ENCODE measurements at places on chromosomes 1 and 21.

- DNase-seq: no peak
These were observed 43.4 kb upstream of the NBPF3 start for GRCh38 chr1:21396516-21396915.

DNA sequence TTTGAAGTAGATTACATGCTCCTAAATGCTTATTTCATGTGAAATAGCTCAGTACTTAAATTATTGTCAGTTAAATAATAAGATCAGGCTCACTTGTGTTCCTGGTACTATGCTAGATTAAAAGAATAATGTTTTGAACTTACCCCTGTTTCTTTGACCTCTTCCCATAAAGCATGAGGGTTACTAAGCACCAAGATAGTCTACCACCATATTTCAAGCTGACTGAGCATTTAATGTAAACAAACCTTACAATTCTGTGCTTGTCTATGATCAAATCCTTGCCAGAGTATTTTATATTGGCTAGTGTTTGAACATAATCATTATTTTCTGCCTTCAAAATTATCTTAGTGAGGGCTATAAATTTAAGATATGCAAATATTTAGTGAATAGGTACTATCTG is 98.1 kb downstream of the LHX9 start:
- DNase-seq: no peak

- DNase-seq: no peak
These were observed 11.4 kb downstream of the PRPF3 start for GRCh38 chr1:150332651-150333290.

DNA sequence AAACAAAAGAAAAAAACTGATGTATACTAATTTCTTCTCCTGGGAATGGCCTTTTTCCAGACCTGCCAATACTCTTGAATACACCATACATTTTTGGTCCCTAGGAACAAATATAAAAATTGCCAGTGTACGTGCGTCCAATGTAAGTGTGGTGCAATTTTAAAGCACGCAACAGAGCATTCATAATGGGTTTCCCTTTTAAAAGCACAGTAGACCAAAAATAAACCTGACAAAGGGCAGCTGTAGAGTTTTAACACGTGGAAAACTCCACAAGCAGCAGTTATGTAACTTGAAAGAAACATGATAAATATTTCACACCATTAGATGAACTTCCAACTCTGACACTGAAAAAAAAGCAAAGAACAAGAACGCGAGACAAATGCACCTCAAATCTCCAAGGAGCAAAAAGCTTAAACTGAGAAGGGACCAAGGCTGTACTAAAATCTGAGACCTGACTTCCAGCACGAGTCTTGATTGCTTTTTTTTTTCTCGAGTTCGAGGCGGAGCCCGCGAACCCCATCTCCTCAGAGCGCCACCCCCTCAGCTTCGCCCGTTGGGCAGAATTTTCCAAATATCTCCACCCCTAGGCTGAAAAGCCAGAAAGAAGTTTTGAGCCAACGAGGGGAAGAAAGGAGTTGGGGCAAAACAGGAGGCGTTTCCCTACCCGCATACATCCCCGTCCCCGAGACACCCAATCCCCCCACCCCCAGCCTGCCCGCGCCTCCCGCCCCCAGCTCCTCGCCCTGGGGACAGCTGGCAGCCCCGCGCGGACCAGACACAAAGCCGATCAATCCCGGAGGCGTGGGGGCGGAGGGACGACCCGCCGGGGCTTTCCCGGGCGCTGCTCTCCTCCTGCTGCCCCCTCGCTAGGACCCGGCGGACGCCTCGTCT is at the start of gene JAM2:
TSS of gene JAM2 (plus strand) at position 599 of the 891 bp plus-strand sequence. CDS start 564 bp downstream, outside the sequence.
- peak; percentile 56 for DNase-seq

- DNase-seq: no peak
These were observed 5.5 kb upstream of the CFAP410 start for GRCh38 chr21:44344541-44345183.

- peak; percentile 67 for DNase-seq
These were observed 1.6 kb upstream of the CLSTN1 start for GRCh38 chr1:9825093-9826074.

- DNase-seq: no peak
These were observed 112.1 kb downstream of the ST6GALNAC3 start for GRCh38 chr1:76186554-76187170.

GRCh38 chr1:157114183-157115121 is 14.8 kb upstream of the ETV3L start:
- no peak for DNase-seq

GRCh38 chr1:73839922-73840321 is 358.1 kb downstream of the LRRIQ3 start:
- no peak for DNase-seq

GRCh38 chr1:88680911-88681622 is 3.0 kb upstream of the PKN2 start:
- no peak for DNase-seq

DNA sequence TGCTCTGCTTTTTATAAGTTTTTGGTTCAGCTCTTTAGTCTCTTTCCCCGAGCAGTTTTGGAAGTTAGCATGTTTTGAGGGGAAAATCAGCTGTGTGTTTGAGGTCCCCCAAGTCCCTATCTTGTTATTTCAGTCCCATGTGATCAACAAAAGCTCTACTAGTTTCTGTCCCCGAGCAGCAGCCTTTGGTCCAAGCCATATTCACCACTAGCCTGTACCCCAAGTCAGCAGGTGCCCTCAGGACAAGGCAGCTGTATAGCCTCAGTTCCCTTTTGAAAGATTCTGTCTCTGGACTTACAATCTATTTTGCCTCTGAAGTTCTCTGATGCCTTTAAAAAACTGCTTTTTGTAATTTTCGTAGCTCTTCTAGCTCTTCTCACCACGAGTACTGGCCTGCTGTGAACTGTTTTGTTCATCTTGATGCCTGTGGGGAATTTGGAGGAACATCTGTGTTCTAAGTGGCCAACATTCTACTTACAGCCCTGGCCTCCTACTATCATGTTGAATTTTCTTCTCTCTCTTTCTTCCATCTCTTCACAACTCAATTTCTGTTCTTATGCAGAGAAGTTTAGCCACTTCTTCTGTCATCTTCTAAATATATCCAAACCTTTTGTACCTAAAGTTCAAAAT is 16.7 kb downstream of the UAP1 start:
- DNase-seq: no peak

- DNase-seq: no peak
These were observed 14.6 kb upstream of the OR2L5 start for GRCh38 chr1:247998811-247999210.

- no peak for DNase-seq
These were observed 715.7 kb upstream of the ZP4 start for GRCh38 chr1:238606457-238606856.

- DNase-seq: no peak
These were observed 61.2 kb downstream of the EDARADD start for GRCh38 chr1:236455243-236455642.

DNA sequence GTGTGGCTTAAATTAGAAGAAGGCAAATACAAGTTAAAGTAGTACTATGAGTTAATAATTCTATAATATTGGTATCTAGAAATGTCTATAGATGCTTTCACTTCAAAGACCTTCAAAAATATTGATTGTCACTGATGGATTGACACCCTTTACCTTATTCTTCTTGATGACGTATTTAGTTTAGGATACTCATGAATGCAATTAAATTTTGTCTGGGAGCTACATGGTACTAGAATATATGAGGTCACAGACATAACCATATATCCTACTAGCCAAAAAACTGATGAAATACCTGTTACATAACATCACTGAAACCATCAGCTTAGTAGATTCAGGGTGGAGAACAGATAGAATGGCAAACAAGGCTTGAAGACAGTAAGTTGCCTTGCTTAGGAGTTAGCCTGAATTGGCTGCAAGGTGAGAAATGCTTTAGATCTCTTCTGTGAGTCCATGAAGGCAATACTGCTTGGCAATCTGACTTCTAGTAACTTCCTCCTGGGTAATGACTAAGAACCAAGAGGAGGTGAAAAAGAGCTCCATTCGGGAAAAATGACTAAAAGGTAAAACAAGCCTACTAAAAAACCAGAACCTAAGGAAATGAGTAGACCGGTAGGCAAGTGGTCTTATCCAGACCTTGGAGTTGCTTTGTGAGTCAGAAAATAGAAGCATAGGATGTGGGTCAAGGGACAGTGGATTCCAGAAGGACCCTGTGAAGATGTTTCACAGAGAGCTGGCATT is 16.9 kb upstream of the ARHGAP29 start:
- DNase-seq: no peak

DNA sequence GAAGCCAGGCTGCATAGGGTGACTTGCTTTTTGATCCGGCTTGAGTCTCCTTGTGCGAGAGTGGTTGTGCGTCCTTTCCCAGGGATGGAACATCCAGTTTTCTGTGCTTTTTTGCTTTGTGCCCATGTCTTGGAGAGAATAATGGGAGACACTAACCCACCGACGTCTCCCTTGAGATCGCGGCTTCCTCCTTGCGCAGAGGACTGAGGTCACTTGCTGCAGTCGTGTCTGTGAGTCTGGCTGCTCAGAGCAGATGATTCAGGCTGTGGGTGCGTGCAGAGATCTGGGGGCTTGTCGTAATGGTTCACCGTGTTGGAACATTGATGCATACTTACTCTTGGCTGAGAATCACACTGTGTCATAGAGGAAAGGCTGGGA is 164.5 kb upstream of the CACNA1E start:
- peak; percentile 4 for DNase-seq

- no peak for DNase-seq
These were observed 124.3 kb downstream of the DISC1 start for GRCh38 chr1:231750818-231751362.

- no peak for DNase-seq
These were observed 24.8 kb downstream of the S1PR1 start for GRCh38 chr1:101261623-101262022.

- DNase-seq: no peak
These were observed 22.4 kb upstream of the INTS3 start for GRCh38 chr1:153705484-153705883.

GRCh38 chr1:27070390-27071048 is 57.9 kb upstream of the TENT5B start:
- no peak for DNase-seq

DNA sequence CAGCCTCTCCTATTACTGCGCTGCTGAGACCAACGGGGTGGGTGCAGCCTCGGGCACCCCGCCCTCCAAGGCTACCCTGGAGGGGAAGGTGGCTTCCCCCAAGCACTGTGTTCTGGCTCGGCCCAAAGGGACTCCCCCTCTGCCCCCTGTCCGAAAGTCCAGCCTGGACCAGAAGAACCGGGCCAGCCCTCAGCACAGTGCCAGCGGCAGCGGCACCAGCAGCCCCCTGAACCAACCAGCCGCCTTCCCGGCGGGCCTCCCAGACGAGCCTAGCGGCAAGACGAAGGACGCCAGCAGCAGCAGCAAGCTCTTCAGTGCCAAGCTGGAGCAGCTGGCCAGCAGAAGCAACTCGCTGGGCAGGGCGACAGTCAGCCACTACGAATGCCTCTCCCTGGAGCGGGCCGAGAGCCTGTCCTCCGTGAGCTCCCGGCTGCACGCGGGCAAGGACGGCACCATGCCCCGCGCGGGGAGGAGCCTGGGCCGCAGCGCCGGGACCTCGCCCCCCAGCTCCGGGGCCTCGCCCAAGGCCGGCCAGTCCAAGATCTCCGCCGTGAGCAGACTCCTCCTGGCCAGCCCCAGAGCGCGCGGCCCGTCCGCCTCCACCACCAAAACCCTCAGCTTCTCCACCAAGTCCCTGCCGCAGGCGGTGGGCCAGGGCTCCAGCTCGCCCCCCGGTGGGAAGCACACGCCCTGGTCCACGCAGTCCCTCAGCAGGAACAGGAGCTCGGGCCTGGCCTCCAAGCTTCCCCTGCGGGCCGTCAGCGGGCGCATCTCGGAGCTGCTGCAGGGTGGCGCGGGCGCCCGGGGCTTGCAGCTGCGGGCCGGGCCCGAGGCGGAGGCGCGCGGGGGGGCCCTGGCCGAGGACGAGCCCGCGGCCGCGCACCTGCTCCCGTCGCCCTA is 533.1 kb downstream of the KIF26B start:
- DNase-seq: no peak

GRCh38 chr1:43305461-43305860 is 4.7 kb downstream of the TIE1 start:
- DNase-seq: no peak

DNA sequence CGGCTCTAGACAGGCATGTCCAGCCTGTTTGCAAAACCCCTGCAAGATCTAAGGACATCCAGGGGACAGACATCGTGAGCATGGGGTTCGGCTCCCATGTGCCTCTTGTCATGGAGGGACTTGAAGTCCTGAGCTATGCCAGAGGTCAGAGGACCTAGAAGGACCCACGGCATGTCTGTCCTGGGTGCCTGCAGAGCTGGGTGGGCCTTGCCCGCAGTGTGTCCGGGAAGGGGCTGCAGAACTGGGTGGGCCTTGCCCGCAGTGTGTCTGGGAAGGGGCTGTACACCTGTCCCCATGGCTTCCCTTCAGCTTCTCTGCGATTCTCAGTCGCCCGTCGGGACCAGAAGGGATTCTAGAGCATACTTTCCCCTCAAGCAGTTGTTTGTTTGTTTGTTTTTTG is 20.0 kb upstream of the TRAPPC10 start:
- no peak for DNase-seq

DNA sequence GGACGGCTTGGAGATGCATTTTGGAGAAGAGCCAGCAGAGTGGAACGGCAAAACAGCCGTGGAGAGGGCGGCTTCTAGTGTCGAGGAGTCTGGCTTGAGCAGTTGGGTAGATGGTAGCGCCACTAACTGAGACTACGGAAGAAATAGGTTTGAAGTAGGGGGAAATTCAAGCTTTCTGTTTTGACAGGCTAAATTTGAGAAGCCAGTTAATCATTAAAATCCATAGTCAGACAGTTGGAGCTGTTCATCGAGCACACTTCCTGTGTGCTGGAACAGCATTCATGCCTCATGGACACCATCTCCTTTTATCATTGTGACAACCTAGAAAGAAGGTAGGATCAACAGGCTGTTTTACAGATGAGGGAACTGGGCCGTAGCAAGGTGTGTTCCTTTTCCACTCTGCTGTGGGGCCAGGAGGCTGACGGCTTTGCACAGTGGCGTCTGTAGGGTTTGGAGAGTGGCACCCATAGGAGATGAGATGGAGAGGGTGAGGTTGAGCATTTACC is 3.4 kb upstream of the PKLR start:
- no peak for DNase-seq

Data from fibroblast of skin of scalp (primary cell).